ENCODE measurements at places on chromosomes 3 and 15.

DNA sequence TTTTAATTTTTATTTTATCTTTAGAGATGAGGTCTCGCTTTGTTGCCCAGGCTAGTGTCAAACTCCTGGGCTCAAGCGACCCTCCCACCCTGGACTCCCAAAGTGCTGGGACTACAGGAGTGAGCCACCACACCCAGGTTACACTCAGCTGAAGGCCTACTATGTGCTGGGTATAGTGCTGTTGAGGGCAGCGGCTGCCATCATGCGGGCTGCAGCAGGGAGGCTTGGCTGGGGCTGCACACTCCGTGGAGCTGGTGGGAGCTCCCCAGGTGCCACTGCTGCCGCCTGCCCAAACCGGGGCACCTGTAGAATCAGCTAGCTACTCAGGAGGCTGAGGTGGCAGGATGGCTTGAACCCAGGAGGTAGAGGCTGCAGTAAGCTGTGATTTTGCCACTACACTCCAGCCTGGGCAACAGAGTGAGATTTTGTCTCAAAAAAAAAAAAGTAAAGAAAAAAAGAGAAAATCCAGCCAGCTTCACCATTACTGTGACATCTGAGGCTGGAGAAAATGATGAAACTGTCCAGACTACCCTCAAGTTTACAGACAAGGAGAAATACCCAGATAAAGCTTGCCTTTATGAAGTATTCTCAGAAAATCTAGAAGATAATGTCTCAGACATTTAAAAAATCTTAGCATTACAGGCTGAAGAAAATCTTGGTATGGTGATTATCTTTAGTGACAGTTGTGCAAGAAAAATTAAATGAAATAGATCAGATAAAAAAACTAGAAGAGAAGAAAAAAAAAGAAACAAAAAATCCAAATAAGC, 42.1 kb downstream of the CRABP1 start:
- no peaks in the 10 kb centered on the region for H3K36me3 ChIP-seq
- H3K27me3 ChIP-seq: peaks cover 28% of the 10 kb centered on the region
- DNase-seq: no peak
- H3K4me3 ChIP-seq: no peak overlapping the region

- DNase-seq: no peak
- H3K4me1 ChIP-seq: no peaks in the 10 kb centered on the region
- peaks cover 33% of the 10 kb centered on the region for H3K36me3 ChIP-seq
- no peak overlapping the region for H3K27ac ChIP-seq
- H3K4me3 ChIP-seq: no peak overlapping the region
These were observed 34.6 kb downstream of the CTSH start for GRCh38 chr15:78910271-78910670.

DNA sequence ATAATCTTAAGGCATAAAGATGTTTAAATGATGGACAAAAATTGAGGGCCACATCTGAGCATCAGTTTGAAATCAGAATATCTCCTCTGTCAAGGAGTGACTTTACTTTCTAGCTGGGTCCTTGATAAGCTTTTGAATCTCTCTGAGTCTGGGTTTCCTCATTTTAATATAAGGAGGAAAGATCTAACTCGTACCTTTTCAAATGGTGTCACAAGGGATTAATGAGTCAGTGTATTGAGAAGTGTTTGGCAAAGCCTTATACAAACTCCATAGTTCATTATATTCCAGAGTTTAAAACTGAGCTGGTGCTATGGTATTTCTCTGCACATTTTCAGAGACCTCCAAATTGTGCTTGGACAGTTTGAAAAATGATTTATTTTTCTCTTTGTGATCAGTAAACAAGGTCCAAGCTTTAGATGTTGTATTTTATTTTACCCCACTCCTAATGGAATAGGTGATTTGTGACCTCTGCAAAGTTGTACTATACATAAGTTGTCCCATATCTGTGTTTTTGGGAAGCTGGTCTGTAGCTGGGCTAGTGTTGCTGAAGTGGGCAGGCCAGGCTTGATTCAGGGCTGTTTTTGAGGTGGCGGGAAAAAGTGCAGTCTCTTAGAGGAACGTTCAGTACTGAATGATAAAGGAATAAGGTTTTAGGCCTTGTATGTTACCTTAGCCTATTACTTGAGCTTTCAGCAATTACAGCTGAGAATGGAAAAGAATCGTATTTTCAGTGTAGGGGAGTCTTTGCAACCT, 5.6 kb downstream of the FNDC3B start:
- no peak for DNase-seq
- H3K36me3 ChIP-seq: peaks cover 3% of the 10 kb centered on the region
- H3K4me3 ChIP-seq: no peak overlapping the region
- peaks cover 2% of the 10 kb centered on the region for H3K4me1 ChIP-seq
- no peak overlapping the region for H3K27ac ChIP-seq

DNA sequence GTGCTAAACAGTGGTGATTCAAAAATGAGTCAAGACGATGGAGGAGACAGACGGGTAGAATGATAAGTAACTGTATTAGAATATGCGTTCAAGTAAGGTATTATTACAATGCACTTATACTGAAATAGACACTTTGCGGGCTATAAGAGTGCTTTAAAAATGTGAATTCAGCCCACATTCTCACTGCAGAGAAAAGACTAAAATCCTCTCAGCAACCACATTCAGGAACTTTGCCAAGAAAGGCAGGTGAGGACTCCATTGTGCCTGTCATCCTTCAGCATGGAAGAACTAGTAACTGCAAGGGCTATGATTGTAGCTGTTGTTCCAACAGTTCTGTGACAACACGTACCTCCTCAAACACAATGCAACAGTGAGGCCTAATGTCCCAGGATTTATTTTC, 272.0 kb downstream of the RORA start:
- no peak overlapping the region for H3K4me3 ChIP-seq
- no peaks in the 10 kb centered on the region for H3K4me1 ChIP-seq
- DNase-seq: no peak
- no peak overlapping the region for H3K27ac ChIP-seq
- H3K27me3 ChIP-seq: no peaks in the 10 kb centered on the region

GRCh38 chr3:179016979-179017670, 54.5 kb downstream of the ZMAT3 start:
- H3K27me3 ChIP-seq: no peaks in the 10 kb centered on the region
- H3K36me3 ChIP-seq: no peaks in the 10 kb centered on the region
- no peak overlapping the region for H3K4me3 ChIP-seq
- H3K27ac ChIP-seq: peak overlapping the region; percentile 61
- no peak for DNase-seq

GRCh38 chr15:35533130-35534110, 12.5 kb downstream of the DPH6 start:
- H3K4me3 ChIP-seq: no peak overlapping the region
- H3K4me1 ChIP-seq: peaks cover 3% of the 10 kb centered on the region
- no peak overlapping the region for H3K27ac ChIP-seq
- H3K36me3 ChIP-seq: peaks cover 45% of the 10 kb centered on the region
- no peaks in the 10 kb centered on the region for H3K27me3 ChIP-seq
- DNase-seq: no peak

GRCh38 chr3:63937661-63938651, 25.8 kb upstream of the SCAANT1 start:
- no peak overlapping the region for H3K4me3 ChIP-seq
- H3K4me1 ChIP-seq: peaks cover 69% of the 10 kb centered on the region
- H3K27ac ChIP-seq: peak overlapping the region; percentile 33
- DNase-seq: no peak
- peaks cover 3% of the 10 kb centered on the region for H3K36me3 ChIP-seq

DNA sequence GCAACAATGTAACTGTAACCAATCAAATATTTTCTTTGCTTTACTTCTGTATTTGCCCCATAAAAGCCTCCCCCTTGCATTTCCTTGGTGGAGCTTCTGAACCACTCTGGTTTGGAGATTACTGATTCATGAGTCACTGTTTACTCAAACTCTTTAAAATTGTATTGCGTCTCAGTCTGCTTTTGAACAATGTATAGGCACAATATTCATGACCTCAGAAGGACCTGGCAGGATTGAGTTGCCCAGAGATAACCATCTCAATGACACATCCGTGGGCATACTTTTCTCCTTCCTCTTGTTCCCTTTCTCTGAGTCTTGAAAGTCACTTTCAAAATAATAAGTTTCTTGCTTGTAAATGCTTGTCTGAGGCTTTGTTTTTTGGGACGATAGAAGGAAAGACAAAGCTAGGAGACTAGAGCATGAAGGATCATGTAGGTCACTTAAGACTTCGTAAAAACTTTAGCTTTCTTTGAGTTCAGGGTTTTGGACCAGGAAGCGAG, 57.1 kb upstream of the POU1F1 start:
- H3K4me1 ChIP-seq: no peaks in the 10 kb centered on the region
- H3K27ac ChIP-seq: no peak overlapping the region
- DNase-seq: no peak
- H3K27me3 ChIP-seq: no peaks in the 10 kb centered on the region

- H3K27ac ChIP-seq: no peak overlapping the region
- DNase-seq: no peak
- H3K27me3 ChIP-seq: peaks cover 47% of the 10 kb centered on the region
These were observed 6.2 kb upstream of the SPSB4 start for GRCh38 chr3:141044695-141045641.

DNA sequence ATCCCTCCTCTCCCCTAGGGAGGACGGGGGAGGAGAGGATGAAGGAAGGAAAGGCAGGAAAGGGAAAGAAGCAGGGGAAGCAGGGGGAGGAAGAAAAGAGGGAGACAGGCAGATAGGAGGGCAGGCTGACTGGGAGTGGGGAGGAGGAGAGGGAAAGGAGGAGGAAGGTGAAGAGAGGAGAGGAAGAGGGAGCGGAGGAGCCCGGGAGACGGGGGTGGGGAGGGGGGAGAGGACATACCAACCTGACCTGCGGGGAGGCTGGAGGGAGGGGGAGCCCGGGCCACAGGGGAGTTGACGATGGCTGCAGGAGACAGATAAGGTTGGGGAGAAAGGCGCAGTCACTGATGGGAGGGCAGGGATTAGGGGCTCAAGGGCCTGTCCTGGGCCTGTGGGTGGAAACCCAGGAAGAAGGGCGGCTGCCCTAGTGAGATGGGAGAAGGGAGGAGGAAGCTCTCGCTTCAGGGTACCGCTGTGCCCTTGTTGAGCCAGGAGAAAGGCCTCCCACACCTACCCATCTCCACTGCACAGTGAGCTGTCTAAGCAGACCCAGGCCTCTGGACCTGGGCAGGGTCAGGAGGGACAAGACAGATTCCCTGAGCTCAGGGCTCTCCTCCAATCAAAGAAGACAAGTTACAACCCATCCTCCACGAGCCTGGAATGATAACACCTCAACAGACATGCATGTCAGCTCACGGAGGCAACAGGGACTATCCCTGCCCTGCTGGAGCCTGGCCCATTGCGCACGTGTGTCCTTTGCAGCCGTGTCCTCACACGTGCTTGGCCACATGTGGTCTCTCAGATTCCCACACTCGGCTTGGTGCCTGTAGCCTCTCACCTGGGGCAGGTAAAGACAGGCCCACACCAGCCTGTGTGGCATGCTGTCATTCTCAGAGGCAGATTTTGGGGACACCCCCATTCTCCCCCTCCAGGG, 27.9 kb downstream of the C3orf18 start:
- H3K36me3 ChIP-seq: no peaks in the 10 kb centered on the region
- H3K4me1 ChIP-seq: no peaks in the 10 kb centered on the region
- H3K27me3 ChIP-seq: peaks cover 4% of the 10 kb centered on the region
- no peak overlapping the region for H3K4me3 ChIP-seq

DNA sequence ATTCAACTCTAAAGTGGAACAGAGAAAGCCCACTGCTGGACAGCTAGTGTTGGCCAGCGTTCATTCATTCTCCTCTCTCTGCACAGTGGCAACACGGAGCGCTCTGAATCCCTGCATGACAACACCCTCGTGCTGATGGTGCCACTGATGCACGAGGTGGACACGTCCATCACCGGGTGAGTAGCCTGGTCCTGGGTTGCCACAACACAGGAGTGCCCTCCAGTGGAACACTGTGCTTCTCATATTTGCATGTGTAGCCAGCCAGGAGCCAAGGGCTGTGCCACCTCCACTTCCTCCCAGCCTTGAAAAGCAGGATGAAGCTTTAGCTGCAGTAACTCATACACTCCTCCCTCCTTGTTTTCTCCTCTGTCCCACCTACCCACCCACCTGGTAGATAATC, 120.0 kb upstream of the CTDSPL start:
- H3K4me3 ChIP-seq: no peak overlapping the region
- H3K36me3 ChIP-seq: peaks cover 100% of the 10 kb centered on the region
- peak; percentile 78 for DNase-seq
- no peak overlapping the region for H3K27ac ChIP-seq

DNA sequence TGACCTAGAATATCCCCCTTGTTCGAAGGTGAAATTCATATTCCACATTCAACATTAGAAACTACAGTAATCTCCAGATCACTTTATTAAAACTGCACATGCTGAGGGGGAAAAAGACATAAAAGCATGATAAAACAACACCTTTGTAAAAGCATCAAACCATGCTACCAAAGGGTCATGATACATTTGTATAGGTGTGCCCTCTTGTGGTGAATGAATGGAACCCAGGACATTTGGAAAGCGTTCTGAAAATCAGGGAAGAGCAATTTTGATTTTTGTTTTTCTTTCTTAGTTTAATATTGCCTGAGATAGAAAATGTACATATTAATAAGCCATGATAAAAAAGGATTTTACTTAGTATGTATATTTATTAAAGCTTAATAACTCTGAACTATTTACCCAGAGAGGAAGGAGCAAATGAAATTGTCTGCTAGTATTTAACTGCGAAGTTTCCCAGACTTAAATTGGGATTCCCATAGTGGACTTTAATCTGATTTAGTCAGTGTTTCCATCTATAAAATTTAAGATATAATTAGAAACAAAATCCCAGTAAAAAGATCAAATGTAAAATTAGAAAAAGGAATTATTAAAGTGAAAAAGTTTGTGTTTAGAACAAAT, 105.8 kb upstream of the ARL6 start:
- no peak overlapping the region for H3K27ac ChIP-seq
- H3K36me3 ChIP-seq: no peaks in the 10 kb centered on the region
- H3K27me3 ChIP-seq: no peaks in the 10 kb centered on the region
- H3K4me1 ChIP-seq: no peaks in the 10 kb centered on the region
- DNase-seq: no peak

DNA sequence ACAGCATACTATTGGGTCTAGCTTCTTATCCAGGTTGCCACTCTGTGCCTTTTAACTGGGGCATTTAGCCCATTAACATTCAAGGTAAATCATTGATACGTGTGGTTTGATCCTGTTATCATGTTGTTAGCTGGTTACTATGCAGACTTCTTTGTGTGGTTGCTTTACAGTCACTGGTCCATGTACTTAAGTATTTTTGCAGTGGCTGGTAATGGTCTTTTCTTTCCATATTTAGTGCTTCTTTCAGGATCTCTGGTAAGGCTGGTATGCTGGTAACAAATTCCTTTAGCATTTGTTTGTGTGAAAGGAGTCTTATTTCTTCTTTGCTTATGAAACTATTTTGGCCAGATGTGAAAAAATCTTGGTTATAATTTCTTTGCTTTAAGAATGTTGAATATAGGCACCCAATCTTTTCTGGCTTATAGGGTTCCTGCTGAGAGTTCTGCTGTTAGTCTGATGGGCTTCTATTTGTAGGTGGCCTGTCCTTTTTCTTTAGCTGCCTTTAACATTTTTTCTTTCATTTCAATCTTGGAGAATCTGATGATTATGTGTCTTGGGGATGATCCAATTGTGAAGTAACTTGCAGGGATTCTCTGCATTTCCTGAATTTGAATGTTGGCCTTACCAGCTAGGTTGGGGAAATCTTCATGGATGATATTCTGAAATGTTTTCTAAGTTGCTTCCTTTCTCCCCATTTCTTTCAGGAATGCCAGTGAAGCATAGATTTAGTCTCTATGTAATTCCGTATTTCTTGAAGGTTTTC, 39.3 kb downstream of the CCR1 start:
- no peaks in the 10 kb centered on the region for H3K4me1 ChIP-seq
- H3K27ac ChIP-seq: no peak overlapping the region
- H3K4me3 ChIP-seq: no peak overlapping the region

GRCh38 chr3:14890476-14890875, 56.9 kb upstream of the NR2C2 start:
- H3K27me3 ChIP-seq: peaks cover 6% of the 10 kb centered on the region
- H3K27ac ChIP-seq: peak overlapping the region; percentile 72
- H3K36me3 ChIP-seq: no peaks in the 10 kb centered on the region
- peaks cover 31% of the 10 kb centered on the region for H3K4me1 ChIP-seq
- no peak overlapping the region for H3K4me3 ChIP-seq

GRCh38 chr3:161649900-161650484, 153.4 kb downstream of the OTOL1 start:
- no peaks in the 10 kb centered on the region for H3K36me3 ChIP-seq
- no peak overlapping the region for H3K4me3 ChIP-seq
- H3K4me1 ChIP-seq: no peaks in the 10 kb centered on the region

Measured in spleen (tissue), 13 donors.